ENCODE measurements at places on chromosomes 4 and X.

DNA sequence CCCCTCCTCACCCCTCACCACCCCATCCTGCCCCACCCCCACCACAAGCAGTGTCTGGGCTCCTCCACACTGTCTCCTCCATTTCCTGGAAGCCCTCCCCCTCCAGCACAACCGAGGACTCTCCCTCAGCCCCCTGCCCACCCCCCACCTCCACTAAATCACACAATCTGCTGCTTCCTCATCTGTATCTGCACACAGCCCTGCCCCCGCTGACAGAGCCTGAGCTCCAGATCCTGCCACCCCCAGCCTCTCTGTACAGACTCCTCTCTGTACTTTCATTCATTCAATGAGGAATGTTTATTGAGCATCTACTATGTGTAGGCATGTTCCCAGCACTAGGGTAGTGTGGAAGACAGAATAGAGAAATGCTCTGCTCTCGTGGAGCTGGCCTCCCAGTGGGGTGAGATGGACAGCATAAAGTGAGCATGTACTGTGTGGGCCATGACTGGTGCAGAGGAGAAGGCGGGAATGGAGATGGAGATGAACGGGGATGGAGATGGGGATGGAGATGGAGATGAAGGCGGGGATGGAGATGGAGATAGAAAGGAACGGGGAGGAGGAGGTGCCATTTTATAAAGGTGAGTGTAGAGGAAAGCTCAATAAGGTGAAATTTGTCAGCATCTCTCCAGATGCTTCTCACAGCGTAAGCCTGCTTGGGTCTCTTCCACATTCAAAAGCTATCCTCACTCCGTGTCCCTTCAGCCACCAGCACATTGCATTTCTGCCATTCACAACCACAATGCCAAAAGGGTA lies 2.5 kb upstream of the PPP2R2C start:
- no peak for DNase-seq

- DNase-seq, result peak; percentile 77
Measured at GRCh38 chr4:139988863-139989765, 164.9 kb downstream of the MAML3 start.

DNA sequence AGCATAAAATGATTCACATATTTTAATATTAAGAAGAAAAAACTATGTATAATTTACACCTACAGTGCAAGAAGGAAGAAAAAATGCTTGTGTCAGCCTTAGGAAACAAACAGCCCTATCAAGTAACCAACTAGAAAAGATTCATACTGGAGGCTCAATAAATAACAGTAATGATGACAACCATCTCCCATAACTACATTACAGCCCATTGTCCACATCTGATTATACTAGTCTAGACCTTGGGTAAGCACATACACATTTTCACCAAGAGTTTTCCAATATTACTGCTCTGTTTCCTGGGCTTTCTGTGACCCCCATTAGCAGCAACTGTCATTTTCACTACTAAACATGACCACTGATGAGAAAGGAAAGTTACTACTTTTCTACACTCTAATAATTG lies 169.7 kb downstream of the MAB21L2 start:
- DNase-seq, result no peak

GRCh38 chrX:134601240-134601765 lies 57.0 kb downstream of the PLAC1 start:
- DNase-seq, result no peak

DNA sequence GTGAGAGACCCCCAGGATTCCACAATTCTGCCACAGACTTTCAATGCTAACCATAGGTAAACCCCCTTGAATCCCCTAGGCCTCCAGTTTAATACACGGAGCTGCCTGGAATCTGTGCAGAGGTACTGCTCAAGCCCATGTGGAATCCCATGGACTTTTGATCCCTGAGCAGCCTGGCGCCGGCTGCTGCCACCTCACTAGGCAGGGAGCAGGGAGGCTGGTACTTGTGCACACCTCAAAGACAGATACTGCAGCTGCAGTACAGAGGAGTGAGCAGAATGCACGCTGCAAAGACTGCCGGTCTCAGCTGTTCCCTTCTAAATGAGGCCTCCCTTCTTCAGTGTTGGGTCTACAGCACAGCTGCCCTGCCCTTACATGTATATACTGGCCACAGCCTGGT lies 79.4 kb downstream of the RPS6KA6 start:
- DNase-seq, result no peak

GRCh38 chr4:38664706-38665401 lies 855 bp downstream of the KLF3 start:
- peak; percentile 55 for DNase-seq

All from inflammatory macrophage (primary cell).